NCI-H524 (cell line): ENCODE measurements at places on chromosomes 5 and 9.

DNA sequence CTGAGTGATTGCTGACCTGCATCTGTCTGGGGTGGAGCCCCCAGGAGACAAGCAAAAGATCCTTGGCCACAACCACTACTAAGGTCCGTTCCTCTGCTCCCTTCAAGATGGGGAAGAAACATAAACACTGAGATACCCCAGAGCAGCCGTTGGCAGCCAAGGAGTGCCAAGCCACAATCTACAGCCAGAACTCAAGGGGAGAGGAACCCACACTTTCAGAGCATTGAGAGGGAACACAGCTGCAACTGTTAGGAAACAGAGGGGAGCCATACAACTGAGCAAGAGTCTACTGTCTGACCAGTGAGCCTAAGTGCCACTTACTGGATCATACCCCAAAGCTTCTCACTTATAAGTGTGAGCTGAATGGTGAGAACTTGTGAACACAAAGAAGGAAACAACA, 44.6 kb upstream of the ADRB2 start:
- DNase-seq: no peak

GRCh38 chr5:127236254-127236653, 54.3 kb upstream of the MEGF10 start:
- DNase-seq: no peak

DNA sequence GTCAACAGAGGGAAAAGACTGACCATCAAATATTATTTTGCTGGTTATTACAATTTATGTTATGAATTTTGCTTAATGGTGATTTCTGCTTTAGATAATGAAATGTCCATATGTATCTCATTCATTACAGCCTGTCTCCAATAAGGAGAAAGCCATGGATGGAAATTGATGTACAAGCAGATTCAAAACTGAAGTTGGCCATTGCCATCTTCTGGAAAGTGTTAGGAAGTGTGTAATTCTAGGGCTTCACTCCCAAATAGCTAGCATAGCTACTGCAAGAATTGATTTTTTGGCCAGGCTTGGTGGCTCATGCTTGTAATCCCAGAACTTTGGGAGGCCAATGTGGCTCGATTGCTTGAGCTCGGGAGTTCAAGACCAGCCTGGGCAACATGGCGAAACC, 45.8 kb downstream of the DYNC2I2 start:
- DNase-seq: no peak

DNA sequence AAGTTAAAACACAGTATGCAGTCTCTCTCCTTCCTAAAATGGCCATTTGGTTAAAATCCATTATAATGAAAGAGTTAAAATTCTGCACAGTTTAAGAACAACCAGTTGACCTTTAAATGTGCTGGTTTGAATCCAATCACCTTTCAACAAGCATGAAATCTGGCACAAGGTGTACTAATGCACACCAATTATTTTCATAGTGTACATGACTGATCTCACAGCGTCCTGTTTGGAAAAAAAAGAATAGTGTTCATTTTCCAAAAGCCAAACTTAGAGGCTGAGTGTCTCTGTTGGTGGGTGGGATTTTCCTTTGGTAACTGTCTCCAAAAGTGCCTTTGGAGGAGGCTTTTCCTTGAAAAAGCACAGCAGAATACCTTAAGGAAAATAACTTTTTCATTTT, 180.6 kb downstream of the DEPDC1B start:
- no peak for DNase-seq

DNA sequence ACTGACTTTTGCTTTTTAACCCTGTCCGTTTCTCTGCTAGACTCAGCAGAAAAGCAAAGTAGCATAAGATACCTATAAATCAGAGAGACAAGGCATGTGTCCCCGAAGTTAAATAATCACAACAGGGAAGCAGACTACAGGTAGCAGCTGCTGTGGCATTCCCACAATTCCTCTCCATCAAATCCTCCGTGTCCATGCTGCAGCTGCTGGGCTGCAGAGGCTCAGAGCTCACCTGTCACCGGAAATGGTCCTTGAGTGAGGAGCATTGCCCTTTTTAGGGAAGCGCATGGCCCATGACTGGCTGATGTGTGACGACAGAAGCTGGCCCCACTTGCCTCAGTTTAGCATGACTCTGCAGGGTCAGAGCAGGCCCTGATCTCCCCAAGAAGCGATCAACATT, 125.0 kb downstream of the MSX2 start:
- no peak for DNase-seq

DNA sequence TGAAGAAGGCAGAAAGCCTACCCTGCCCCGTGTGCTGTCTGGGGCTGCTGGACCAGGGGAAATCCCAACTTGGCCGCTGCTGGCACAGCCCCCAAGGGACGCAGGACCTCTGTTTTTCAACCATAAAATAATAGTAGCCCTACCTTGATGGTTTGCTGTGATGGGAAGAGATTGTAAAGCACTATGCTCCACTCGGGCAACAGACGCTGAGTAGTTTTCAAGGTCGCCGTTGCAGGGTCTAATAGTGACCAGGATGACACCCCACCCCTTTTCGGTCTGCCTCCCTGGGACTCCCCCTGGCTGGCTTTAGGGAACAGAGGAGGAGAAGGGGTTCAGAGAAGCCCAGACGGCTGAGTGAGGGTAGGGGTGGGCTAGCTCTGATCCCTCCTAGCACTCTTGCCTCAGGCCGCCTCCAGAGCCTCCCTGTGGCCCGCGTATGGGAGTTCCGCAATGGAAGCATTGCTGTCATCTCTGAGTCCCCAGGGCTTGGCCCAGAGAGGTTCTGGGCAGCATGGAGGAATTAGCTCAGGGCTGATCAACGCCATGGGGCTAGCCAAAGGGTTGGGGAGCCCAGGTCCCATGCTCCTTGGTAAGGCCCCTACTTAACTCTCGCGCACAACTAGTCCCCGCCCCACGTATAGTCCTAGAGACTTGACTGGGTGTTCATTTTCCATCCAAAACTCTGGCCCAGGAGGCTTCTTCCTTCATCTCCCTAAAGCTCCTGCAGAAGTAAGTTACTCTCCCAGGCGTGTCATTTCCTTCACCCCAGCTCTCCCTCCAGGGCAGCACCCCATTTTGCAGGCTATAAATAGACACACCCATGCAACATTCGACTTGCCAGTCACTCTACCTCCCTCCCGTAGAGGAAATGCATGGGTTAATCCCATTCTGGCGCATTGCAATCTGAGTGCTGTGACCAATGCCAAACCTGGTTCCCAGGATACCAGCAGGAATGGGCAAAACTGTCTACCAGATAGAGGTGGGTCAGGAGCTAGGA, 1.1 kb upstream of the IRF1 start:
- no peak for DNase-seq

DNA sequence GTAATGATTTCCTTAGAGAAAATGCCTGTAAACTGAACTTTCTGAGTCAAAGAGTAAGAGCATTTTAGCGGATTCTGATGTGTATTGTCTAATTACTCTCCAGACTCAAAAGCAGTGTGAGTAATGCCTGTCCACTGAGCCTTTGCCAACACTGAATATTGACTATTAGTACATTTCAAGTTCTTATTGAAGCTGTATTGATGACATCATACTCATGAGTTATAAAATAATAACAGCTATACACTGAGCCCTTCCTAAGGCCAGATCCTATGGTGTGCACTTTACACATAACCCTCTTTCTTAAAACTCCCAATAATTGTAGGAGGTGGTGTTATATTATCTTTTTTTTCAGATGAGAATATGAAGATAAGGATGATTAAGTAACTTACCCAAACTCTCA, 152.8 kb upstream of the TRPC7 start:
- no peak for DNase-seq

DNA sequence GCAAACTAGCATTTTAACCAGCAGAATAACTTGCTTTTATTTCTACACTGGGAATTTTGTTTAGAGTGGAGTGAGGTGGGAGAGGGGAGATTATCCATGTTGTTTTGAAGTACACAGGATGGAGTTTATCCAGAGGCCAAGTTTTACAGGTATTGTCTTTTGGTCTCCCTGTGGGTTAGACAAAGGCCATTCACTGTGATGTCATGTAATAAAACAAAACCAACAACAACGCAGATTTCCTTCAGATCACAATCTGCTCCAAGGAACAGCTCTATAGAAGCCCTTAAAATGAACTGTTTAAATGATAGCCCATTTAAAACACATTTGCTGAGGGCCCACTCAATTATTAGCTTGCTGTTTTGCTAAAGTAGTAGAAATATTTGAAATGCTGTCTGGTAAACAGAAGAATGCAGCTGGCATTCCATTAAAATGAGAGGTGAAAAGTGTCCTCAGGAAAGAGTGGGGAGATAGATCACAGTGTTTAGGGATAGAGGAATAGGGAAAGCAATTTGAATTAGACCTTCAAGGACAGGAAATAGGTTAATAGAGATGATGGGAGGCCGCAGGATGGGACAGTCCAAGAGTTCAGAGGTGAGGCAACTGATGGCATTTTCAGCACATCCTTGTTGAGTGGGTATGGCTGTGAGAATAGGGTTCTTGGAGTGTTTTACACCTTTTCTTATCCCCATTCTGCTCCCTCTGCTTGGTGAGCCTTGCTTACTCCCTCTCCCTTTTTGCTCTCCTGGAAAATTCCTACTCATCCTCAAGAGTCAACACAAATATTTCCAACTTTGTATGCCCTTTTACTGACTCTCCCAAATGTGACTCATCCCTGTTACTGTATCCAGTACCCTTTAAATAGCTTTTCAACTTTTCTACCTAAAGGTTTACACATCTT, 140.1 kb upstream of the NR3C1 start:
- no peak for DNase-seq

GRCh38 chr5:124519396-124519795, 227.0 kb downstream of the ZNF608 start:
- DNase-seq: no peak

- no peak for DNase-seq
These were observed 283.8 kb upstream of the DMRT1 start for GRCh38 chr9:557601-558201.

DNA sequence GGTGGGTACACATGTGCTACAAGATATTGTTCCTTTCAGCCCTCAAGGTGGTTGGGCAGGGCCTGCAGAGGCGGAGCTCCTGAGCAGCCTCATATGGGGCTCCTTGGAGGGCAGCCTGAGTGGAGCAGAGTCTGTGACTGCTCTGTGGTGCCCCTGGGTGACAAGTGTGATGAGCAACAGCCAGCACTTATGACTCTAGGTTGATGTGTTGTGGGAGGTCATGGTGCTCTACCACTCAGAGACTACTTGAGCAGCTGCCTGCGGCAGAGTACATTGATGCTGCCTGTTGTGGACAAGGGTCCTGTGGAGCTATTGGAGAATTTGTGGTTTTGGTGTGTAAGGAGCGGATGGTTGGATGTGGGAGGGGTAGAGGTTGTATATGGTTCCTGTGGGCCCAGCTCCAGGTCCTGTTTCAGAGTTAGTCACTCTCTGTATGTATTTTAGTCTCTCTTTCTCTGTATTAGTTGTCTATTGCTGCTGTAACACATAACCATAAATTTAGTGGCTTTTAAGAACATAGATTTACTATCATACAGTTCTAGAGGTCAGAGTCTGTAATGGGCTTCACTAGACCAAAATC, 141.3 kb downstream of the SREK1 start:
- no peak for DNase-seq

DNA sequence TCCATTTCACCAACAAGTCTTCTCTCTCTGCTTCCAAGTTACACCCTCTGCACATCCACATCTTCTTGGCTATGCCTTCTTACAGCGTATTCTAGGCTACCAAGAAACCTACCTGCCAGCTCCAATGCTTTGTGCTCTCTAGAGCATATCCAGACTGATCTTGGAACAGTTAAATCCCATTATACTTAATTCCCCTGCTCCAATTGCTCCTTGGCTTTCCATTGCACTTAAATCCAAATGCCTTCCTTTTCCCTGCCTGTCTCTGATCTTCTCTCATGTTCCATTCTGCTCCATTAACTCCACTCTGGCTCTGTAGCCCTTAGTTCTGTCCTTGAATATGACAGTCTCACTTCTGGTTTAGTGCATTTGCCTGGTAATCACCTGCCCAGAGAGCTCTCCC, 322.4 kb downstream of the LRRC70 start:
- peak; percentile 6 for DNase-seq

- DNase-seq: no peak
These were observed 2.8 kb upstream of the PCA3 start for GRCh38 chr9:76761448-76761847.

- no peak for DNase-seq
These were observed 24.1 kb downstream of the ACTL7B start for GRCh38 chr9:108831496-108832178.

DNA sequence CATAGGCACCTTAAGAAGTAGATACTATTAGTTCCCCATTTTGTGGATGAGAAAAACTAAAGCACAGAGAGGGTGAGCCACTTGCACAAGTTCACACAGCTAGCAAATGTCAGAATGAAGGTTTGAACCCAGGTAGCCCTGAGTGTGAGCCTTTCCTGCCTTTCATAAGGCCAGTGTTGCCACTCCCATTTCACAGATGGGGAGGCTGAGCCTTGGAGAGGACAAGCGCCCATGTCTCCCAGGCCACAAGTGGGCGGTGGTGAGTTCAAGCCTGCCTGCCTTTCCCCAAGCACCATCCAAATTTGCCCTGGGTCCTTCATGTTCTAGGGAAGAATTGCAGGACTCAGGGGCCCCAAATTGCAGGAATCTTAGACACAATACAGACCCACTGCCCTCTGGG, 50.6 kb downstream of the LHX2 start:
- DNase-seq: no peak

DNA sequence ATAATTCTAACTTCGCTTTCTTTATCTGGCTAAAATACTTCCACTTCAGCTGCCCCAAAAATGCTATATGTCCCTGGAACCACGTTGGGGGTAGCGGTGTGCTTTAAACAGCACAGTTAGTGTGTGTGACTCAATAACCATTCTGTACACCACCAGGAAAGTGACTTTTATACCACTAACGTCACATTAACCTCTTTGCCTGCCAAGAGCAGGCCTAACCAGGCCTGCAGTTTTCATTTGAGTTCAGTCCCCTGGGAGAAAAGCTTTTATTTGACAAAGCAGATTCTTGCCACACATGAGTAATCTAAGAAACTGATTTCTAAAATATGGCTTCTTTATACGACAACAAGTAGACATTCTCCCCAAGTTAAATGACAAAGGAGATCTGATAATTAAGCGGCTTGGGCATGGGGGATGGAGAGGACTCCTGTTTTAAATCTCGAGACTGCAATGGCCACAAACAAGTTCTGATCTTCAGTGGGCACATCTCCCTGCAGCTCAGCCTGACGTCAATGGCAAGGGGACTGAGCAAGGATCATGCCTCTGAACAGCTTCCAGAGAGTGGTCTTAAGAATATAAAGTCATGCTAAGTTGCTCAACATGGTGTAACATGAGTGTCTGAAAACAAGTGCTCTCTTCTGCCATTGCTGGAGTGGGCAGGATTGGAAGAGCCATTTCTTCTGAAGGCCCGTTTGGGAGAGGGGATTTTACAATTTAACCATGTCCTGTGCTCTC, 91.8 kb downstream of the GLIS3 start:
- no peak for DNase-seq

DNA sequence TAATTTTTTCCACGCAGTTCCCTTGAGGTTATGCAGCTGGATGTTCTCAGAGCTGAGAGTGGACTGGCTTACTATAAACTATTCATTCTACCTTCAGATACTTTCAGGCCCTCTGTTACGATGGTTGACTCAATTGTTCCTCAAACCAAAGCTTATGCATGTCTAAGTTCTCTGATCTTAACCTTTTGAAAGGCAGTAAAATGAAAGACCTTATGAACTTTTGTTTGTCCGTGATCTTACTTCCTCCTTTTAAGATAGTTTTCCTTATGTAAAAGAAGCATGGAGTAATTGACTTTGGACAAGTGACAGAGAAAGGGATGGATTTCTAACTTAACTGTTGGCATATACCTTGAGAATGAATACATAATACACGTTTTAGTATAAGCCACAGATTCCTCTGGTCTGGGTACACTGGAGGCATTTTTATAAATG, 575.7 kb downstream of the PDE4D start:
- DNase-seq: no peak
